Endothelial cell of umbilical vein (primary cell): ENCODE measurements at places on chromosomes 12 and 14. TPM values are rescaled to one million over a fixed set of nuclear protein-coding genes. Genes with fewer than 3 reads are reported as not detected.
A peak's percentile ranks its signal among the peaks of the same experiment; 100 is the strongest.

Gene KRT2
- not detected in 2 replicates for total RNA-seq

DNA sequence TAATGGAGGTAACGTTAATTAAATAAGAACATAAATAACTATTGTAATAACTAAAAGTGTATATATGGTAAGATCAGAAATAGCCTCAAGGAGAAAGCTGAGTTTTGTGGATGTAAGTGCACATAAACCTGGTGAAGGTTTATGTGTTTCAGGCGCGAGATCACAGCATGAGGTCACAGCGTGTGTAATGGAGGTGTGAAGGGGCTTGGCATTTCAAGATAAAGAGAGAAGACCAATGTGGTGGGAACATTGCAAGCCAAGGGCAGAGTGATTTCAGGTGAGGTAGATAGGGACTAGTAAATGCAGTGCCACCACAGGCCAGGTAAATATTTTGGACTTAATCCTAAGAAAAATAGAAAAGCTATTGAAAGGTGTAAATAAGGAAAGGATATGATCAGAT, 21.7 kb upstream of the KICS2 start:
- no peaks in the 10 kb centered on the region for H3K27me3 ChIP-seq
- H3K4me1 ChIP-seq = no peaks in the 10 kb centered on the region
- H3K4me3 ChIP-seq = no peak overlapping the region
- no peak for DNase-seq
- H3K36me3 ChIP-seq = no peaks in the 10 kb centered on the region

DNA sequence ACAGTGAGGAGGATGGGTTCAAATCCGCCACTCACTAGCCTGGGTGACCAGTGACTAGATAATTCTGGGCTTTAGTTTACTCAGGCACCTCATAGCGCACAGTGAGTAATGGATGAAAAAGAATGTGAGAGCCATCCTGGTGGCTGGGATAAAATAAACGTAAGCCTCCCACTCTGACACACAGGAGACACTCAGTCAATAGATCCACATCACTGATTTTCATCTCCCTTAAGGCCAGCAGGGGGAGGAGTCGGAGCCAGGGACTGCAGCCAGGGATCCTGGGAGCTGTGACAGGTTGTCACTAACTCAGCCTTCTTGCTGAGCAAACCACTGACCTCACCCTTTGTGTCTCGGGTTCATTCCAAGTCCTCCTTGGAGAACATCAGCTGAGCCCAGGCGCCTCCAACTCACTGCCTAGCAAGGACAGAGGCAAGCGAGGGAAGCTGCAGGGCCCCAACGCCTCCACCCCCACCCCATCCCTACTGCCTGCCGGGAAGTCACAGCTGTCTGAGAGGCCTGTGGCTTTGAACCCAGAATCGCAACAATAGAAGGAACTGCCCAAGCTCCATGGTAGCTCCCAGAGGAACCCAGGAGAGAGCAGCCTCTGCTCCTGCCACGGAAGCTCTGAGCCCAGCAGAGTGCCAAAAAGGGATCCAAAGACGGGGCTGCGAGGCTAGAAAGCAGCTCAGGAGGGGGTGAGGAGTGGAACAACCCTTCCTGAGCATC, 30.7 kb downstream of the PXN start:
- H3K27me3 ChIP-seq = no peaks in the 10 kb centered on the region
- H3K36me3 ChIP-seq = no peaks in the 10 kb centered on the region
- no peak overlapping the region for H3K4me3 ChIP-seq
- peak; percentile 79 for DNase-seq
- H3K4me1 ChIP-seq = peaks cover 87% of the 10 kb centered on the region
- H3K27ac ChIP-seq = peak overlapping the region; percentile 100

- H3K4me1 ChIP-seq = no peaks in the 10 kb centered on the region
- DNase-seq = no peak
Observed at GRCh38 chr14:96156804-96157760, 47.6 kb upstream of the BDKRB2 start.

DNA sequence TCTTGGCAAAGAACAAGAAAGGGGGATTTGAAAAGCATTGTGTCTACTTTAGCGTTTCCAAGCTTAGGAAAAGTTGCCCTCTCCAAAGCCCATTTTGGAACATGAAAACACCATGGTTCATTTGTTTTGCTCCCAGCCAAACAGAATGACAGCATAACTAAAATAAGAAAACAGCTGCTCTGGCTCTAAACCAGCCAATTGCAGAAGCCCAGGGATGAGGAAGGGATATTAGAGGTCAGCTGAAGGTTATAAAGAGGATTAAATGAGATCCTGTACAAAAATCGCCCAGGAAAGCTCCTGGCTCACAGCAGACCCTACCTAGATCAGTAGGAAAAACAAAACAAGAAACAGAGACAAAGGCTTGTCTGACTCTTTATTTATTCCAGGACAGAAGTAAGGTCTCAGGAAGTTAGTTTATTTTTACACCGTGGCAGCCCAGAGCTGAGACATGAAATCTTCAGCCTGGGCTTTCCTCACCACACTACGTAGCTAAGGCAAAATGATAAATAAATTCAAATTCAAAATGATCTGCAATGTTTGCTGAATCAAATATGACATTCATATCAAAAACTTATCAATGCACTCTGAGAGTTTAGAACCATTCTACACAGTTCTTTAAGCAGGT, 25.9 kb downstream of the SPX start:
- no peaks in the 10 kb centered on the region for H3K4me1 ChIP-seq
- H3K27ac ChIP-seq = no peak overlapping the region
- no peak overlapping the region for H3K4me3 ChIP-seq
- H3K36me3 ChIP-seq = no peaks in the 10 kb centered on the region
- peak; percentile 8 for DNase-seq

- no peaks in the 10 kb centered on the region for H3K36me3 ChIP-seq
- H3K27ac ChIP-seq = no peak overlapping the region
- DNase-seq = no peak
- no peak overlapping the region for H3K4me3 ChIP-seq
- H3K27me3 ChIP-seq = no peaks in the 10 kb centered on the region
Observed at GRCh38 chr12:130754234-130754901, 38.3 kb upstream of the RIMBP2 start.

GRCh38 chr12:2675776-2676175, 119.0 kb upstream of the FKBP4 start:
- no peaks in the 10 kb centered on the region for H3K4me1 ChIP-seq
- H3K4me3 ChIP-seq = no peak overlapping the region
- no peak for DNase-seq
- no peak overlapping the region for H3K27ac ChIP-seq
- no peaks in the 10 kb centered on the region for H3K36me3 ChIP-seq
- no peaks in the 10 kb centered on the region for H3K27me3 ChIP-seq

DNA sequence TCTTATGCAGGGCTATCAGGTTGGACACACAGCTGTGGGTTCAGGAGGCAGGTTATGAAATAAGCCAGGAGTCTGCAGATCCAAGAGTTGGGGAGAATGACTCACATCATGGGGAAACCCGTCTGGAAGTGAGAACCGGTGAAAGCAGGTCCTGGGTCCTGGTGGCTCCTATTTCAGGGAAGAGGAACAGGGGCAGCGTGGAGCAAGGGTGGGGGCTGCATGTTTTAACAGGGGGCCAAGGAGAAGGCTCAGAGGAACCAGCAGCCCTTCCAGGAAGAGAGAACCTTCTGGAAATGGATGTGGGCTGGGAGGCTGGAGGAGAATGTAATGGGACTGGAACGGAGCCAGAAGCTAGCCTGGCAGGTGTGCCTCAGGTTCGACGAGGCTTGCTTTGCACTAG, 7.8 kb upstream of the KRT74 start:
- no peak overlapping the region for H3K27ac ChIP-seq
- peaks cover 2% of the 10 kb centered on the region for H3K27me3 ChIP-seq
- H3K4me1 ChIP-seq = no peaks in the 10 kb centered on the region
- H3K4me3 ChIP-seq = no peak overlapping the region

Gene PAH
- total RNA-seq = not detected in 2 replicates

Gene RASAL1
- not detected in 2 replicates for total RNA-seq

DNA sequence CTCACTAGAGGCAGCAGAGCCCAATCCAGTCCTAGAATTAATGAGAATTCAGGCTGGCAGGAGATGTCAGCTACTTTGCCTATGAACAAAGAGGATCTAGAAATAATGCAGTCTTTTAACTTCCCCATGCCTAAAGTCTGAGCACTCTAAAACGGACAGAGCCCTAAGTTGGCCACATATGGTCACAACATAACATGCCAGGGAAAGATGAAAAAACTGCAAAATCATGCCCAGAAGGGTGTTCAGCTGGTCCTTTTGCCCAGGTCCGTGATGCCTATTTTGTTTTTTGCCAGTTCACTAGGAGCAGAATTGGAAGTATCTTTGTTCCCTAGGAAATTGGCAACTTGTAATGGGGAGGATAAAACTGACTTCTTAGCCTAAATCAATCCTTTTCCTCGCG, 20.3 kb upstream of the LMNTD1 start:
- H3K4me1 ChIP-seq = no peaks in the 10 kb centered on the region
- peaks cover 8% of the 10 kb centered on the region for H3K27me3 ChIP-seq
- H3K27ac ChIP-seq = no peak overlapping the region
- no peaks in the 10 kb centered on the region for H3K36me3 ChIP-seq
- H3K4me3 ChIP-seq = no peak overlapping the region
- no peak for DNase-seq

DNA sequence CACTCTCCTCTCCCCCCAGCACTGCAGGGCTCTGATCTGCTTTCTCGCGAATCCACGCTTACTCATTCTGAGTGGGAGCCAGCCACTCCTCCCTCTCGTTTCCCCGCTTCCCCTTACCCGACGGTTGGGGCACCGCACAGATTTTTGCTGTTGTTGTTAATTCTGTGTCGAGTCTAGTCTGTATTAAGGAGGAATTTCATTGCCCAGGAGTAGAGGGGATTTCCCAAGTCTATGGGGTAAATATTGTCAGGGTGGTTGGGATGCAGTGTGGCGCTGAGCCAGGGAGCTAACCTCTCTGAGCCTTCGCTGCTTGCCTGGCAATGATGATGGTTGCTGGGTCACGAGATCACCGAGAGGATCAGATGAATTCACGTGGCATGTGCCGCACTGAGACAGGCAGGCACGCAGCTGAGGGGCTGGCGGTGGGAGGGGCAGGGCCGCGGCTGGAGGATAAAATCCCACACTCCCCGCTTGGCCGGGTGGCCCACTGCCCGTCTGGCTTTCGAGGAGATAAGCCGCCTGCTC, 18.5 kb downstream of the NCOR2 start:
- peaks cover 27% of the 10 kb centered on the region for H3K4me1 ChIP-seq
- H3K36me3 ChIP-seq = no peaks in the 10 kb centered on the region
- peak; percentile 69 for DNase-seq
- no peak overlapping the region for H3K4me3 ChIP-seq
- H3K27me3 ChIP-seq = no peaks in the 10 kb centered on the region
- peak overlapping the region; percentile 16 for H3K27ac ChIP-seq

DNA sequence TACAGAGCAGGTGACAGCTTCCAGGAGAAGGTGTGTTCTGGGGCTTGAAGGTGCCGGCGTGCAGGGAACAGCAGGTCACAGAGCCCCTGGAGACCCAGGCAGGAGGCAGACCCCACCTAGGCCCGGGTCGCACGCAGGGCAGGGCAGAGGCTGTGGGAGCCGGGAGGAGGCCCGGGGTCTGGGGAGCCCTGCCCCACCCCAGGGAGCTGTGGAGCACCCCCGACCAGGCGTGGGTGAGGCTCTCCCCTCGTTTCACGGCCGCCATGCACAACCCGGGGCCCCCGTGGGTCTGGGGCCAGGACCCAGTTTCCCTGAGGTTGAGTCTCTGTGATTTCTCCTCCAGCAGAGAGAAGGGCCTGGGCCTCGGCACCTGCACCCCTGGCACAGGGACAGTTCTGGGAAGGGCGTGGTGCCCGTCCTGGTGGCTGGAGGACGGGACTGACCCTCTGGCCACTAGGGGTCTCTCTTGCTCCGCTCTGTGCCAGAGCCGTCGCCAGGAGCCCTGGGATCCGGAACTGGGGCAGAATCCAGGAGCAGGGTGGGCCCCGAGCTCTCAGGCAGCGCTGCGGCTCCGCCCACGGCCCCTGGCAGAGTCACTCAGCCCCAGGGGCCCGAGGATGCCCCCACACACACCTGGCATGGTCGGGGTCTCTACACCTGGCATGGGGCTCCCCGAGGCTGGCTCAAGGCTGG, 75.2 kb upstream of the FBRSL1 start:
- no peaks in the 10 kb centered on the region for H3K36me3 ChIP-seq
- H3K27me3 ChIP-seq = no peaks in the 10 kb centered on the region
- H3K4me3 ChIP-seq = no peak overlapping the region
- DNase-seq = peak; percentile 51
- no peak overlapping the region for H3K27ac ChIP-seq
- no peaks in the 10 kb centered on the region for H3K4me1 ChIP-seq

Gene MTHFD1
- total RNA-seq = 104 and 114 TPM in 2 replicates

- DNase-seq = no peak
- H3K27ac ChIP-seq = no peak overlapping the region
- H3K27me3 ChIP-seq = no peaks in the 10 kb centered on the region
- H3K4me3 ChIP-seq = no peak overlapping the region
Observed at GRCh38 chr14:97411938-97412612, 614.9 kb downstream of the VRK1 start.

DNA sequence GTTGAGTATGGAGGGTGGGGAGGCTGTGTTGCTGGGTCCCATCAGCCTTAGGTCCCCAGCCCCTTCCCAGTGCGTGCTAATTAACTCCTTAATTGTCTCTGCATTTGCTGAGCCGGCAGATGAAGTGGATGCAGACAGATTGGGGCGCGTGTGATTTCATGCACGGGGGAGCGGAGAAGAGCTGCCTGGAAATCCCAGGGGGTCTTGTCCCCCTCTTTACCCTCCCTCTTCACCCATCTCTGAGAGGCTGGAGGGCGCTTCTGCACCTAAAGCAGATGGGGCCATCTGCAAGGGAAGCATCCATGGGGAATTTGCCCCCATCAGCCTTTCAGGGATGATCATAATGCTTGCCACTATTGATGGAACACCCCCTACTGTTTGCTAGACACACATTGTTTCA, 4.4 kb upstream of the ASIC1 start:
- DNase-seq = no peak
- peaks cover 5% of the 10 kb centered on the region for H3K4me1 ChIP-seq
- no peak overlapping the region for H3K27ac ChIP-seq
- H3K36me3 ChIP-seq = no peaks in the 10 kb centered on the region

Gene ADAM21
- not detected in 2 replicates for total RNA-seq

- H3K4me3 ChIP-seq = no peak overlapping the region
Observed at GRCh38 chr12:30836656-30837445, 82.1 kb upstream of the CAPRIN2 start.

Gene GPD1
- 0.48 TPM in 1 of 2 replicates, not detected in the other for total RNA-seq

- no peaks in the 10 kb centered on the region for H3K36me3 ChIP-seq
- DNase-seq = no peak
- H3K27me3 ChIP-seq = peaks cover 6% of the 10 kb centered on the region
- H3K4me1 ChIP-seq = no peaks in the 10 kb centered on the region
Observed at GRCh38 chr14:76237349-76237990, 85.7 kb downstream of the GPATCH2L start.

GRCh38 chr12:49647827-49648711, 24.7 kb downstream of the PRPF40B start:
- peaks cover 31% of the 10 kb centered on the region for H3K4me1 ChIP-seq
- no peak overlapping the region for H3K4me3 ChIP-seq
- H3K27me3 ChIP-seq = no peaks in the 10 kb centered on the region
- peak overlapping the region; percentile 81 for H3K27ac ChIP-seq
- no peak for DNase-seq
- peaks cover 42% of the 10 kb centered on the region for H3K36me3 ChIP-seq

DNA sequence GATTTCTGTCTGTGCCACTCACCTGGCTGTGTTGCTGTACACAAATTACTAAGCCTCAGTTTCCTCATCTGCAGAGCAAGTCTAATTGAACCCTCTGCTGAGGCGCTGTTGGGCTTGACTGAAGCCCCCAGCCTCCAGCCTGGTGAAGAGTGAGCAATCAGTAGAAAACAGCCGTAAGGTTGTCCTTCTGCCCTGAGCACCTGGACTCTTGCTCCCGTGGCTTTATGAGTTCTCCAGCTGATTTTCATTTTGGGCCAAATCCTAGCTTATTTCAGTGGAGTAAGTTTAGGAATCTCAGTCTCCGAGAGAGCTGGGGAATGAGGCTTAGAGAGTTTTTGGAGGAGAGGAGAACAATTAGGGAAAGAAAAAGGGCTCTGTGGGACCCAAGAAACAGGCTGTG, 133.9 kb upstream of the EVL start:
- DNase-seq = no peak
- H3K4me1 ChIP-seq = no peaks in the 10 kb centered on the region
- H3K4me3 ChIP-seq = no peak overlapping the region
- H3K36me3 ChIP-seq = no peaks in the 10 kb centered on the region
- H3K27me3 ChIP-seq = no peaks in the 10 kb centered on the region

Gene KRT5
- 0.72 and 0.86 TPM in 2 replicates for total RNA-seq
